ENCODE measurements at places on chromosomes 7 and 10.

- DNase-seq, result peak; percentile 69
Observed at GRCh38 chr7:111090846-111091245, at the start of gene LRRN3. Gene LRRN3 (plus strand): TSS chr7:111091127. CDS start chr7:111122773, 31,646 bp downstream.

- DNase-seq, result peak; percentile 36
Observed at GRCh38 chr10:132703419-132704007, 82.4 kb downstream of the NKX6-2 start.

DNA sequence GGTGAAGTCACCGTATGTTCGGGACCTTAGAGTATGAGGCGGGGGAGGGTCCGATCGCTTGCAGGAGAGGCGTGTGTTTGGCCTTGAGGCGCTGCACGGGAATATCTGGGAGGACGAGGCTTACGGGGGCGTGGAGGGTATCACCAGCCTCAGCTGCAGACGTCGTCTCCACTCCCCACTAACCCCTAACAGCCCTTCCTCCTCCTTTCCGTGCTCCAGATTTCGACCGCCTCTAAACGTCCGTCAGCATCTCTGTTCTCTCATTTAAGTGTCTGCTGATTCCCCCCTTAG, 23.5 kb upstream of the ZNF12 start:
- DNase-seq, result no peak

DNA sequence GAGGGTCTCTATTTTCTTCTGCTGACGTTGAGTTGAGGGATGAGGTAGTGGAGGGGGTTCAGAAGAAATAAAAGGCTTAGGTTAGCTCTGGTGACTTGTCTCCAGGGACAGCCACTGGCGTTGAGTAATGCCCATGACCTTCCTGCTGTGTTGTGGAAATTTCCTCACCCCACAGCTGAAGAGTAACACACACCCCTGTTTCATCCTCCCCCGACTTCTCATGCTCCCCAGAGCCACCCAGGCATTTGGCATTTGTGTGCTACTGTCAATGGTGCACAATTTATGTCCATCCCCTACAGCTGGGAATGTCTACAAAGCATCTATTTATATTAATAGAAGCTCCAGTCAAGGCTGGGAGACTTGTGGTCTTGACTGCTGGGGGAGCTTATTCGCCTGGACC, 4.7 kb upstream of the TMEM72 start:
- no peak for DNase-seq

DNA sequence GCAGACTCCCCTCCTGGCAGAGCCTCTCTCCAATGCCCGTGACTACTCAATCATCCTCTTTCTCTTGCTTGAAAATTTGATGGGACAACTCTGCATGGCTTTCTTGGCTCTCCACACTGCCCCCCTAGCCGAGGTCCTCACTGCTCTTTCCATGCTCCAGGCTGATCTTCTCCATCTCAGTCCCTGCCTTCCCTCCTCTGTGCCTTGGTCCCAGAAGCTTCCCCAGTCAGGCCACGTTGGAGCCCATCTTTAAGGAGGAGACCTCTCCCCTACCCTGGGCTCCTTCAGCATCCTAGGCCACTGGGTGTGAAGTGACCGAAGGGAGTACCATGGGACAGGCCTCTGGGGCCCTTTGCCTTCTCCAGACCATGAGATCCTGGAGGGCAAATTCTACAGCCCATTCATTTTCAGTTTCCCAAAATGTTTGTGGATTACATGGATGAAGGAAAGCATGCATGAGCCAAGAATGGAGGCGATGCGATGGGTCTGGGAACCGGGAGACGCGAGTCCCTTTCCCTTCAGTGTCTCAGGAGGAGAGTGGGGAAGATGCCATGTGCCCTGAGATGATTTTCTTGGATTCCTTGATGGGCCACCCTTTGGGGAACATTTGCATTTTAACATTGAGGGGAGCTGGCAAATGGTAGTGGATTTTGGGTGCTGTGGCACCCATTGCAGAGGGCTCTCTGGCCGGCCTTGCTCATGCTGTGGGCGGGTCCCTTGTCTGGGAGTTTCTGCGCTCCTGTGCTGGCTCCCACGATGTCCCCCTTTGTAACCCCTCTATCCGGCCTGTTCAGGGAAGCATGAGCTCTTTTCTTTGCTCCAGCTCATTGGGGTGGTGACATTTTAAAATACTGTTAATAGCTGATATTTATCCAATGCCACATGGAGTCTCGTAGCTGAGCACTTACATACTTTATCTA, 376.6 kb downstream of the RPS24 start:
- no peak for DNase-seq

- DNase-seq, result no peak
Observed at GRCh38 chr10:84542522-84543490, 214.4 kb downstream of the CCSER2 start.

GRCh38 chr10:24723788-24724380, at the start of gene ARHGAP21:
Gene ARHGAP21 (minus strand): TSS chr10:24723887. CDS start chr10:24721899, 1,988 bp downstream.
- peak; percentile 80 for DNase-seq

GRCh38 chr10:33215635-33216034, 118.8 kb downstream of the NRP1 start:
- no peak for DNase-seq

GRCh38 chr10:13651969-13652720, 65.4 kb downstream of the PRPF18 start:
- DNase-seq, result no peak

DNA sequence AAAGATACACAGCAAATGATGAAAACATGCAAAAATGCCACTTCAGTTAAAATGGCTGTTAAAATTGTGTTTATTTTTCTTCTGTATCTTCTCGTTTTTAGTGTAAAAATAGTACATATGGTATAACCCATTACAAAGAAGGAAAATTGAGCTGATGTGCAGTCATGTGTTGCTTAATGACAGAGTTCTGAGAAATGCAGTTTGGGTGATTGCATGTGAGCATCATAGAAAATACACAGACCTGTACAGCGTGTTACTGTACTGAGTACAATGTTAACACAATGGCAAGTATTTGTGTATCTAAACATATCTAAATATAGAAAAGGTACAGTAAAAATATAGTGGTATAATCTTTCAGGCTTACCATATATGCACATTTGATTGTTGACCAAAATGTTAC, 7.3 kb downstream of the DMTF1 start:
- DNase-seq, result no peak

DNA sequence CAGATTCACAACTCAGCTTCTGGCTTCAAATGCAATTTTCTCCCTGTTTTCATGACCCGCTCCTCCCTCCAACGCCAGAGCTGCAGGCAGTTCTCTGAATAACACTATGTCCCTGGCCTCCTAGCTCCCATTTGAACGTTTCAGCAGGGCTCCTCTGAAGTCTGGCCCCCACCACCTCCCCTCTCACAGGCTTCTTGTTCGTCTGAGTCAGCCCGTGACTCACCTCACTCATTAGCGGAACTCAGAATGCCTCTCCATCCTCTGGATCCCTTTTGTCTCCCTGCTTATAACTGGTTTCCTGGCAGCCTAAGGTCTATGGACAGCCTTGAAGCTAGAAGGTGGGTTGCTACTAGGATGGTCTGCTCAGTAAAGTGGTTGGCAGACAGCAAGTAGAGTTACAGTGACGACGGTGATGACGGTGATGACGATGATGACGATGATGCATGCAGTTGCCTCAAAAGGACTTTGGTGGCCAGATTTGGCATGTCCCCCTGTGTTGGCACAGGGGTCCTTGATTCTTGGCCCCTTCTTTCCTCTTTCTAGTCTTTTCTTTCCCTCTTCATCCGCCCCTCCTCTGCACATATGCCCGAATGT, 83.3 kb upstream of the MKLN1 start:
- DNase-seq, result no peak

DNA sequence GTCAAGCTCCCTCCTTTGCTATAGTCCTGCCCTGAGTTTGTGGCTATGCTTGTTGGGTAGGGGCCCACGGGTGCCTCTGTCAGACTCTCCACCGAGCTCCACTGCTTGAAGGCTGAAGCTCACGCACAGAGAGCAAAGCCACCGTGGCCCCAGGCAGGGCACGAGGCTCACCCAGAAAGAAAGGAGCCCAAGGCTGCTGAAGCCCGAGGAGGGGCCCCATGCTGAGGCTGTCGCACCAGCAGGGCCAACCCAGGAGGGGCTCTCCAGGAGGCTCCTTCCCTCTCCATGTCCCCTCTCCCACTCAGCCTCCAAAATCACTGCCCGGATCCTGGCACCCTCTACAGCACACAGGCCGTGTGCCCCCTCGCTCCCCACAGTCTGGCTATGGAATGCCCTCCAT, 50.5 kb downstream of the YKT6 start:
- DNase-seq, result no peak

GRCh38 chr10:80589726-80590373, 52.1 kb downstream of the SH2D4B start:
- DNase-seq, result no peak

DNA sequence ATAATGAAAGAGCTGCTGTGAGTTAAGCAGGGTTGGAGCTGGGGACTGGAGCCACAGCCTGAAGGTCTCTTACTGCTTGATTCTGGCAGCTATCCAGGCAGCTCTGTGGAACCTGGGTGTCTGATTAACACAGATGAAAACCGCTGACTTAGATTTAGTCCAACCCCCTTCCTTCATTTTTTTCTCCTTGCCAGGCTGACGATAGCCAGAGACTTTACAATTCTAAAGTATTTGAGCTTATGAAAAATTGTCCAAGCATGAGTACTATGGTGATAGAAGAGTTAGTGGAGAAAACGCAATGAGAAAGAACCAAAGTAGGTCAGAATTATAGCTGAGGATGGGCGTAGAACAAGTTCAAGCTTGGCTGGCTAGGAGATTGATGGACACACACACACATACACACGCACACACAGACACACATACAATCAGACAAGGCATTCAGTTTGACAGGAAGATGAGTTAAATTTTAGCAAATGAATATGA, 13.5 kb upstream of the GPR85 start:
- DNase-seq, result no peak

GRCh38 chr7:127831318-127832219, 179.6 kb downstream of the SND1 start:
- no peak for DNase-seq

GRCh38 chr10:124577651-124578050, 116.0 kb downstream of the LHPP start:
- DNase-seq, result no peak

DNA sequence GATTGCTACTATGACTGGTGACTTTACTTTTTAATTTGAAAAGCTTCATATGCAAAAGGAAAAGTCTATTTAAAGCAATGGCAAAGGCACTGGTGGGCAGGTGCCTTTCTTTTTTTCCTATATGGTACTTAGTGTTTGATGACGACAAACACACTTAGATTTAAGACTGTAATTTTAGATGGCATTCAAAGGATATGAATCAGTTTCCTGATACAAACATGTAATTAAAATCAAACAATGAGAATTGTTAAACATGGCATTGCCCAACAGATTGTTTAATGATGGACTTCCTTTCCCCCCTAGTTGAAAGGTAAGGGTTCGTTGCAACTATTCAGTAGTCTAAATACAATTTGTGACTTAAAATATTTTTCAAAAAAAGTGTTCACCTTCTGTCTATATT, 106.5 kb upstream of the SEMA3C start:
- no peak for DNase-seq

DNA sequence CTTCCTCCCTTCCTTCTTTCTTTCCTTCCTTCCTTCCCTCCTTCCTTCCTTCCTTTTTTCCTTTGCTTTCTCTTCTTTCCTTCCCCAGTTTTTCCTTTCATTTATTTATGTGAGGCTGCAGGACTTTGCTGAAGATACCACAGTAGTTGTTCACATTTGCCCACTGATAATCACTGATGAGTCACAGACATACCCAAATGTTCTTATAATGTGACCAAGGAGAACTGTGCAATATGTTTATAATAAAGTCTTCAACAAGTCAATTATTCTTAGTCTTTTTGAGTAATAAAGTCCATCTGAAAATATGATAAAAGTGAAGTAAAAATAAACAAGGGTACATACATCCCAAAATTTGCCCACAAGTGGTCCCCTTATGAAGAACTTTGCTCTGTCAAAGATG, 159.7 kb downstream of the GNAI1 start:
- DNase-seq, result no peak

GRCh38 chr10:100311298-100311697, 18.7 kb downstream of the PKD2L1 start:
- DNase-seq, result no peak

- DNase-seq, result no peak
Observed at GRCh38 chr7:44050121-44050914, 5.8 kb downstream of the DBNL start.

DNA sequence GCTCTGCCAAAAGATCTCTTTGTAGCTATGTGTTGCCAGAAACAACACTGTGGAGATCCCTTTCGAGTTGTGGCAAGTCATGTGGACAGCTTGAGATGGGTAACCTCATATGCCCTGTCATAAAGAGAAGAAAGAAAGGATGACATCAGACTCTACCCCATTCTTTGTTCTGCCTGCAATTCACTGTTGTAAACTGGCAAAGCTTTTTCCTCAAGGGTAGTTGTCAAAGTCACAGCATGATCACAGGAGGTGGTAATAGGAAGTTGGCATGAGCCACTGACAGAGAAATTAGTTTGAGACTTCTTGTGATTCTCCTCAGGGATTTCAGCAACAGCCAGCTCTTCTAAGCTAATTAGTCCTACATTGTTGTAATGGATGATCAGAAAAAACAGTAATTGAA, 19.4 kb upstream of the MINDY3 start:
- DNase-seq, result no peak

GRCh38 chr7:127995881-127996215, 35.4 kb downstream of the LRRC4 start:
- no peak for DNase-seq

DNA sequence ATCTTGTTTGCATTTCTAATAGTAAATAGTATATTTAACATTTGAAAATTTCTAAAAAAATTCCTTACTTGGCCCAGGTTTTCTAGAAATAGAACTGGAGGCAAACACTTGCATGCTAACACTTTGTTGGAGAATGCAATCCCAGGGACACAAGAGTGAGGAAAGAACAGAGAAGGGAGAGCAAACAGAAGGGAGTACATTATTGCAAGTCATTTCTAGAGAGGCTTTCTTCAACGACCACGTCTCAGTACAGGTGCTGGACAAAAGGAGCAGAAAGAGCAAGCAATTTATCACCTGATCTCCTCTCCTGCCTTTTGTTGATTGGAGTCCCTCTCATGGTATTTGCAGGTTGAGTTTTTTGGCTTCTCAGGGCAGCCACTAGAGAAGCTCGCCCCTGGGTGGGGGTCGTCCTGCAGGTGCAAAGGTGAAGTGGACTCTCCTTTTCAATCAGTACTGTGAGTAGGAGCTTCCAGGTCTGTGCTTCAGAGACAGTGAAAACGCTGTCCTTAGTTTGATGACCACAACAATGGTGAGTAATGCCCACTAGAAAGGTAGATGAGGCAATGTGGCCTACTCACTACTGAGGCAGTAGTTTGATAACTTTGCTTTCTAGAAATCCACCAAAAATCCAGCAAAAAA, 5.2 kb downstream of the CPED1 start:
- DNase-seq, result no peak

DNA sequence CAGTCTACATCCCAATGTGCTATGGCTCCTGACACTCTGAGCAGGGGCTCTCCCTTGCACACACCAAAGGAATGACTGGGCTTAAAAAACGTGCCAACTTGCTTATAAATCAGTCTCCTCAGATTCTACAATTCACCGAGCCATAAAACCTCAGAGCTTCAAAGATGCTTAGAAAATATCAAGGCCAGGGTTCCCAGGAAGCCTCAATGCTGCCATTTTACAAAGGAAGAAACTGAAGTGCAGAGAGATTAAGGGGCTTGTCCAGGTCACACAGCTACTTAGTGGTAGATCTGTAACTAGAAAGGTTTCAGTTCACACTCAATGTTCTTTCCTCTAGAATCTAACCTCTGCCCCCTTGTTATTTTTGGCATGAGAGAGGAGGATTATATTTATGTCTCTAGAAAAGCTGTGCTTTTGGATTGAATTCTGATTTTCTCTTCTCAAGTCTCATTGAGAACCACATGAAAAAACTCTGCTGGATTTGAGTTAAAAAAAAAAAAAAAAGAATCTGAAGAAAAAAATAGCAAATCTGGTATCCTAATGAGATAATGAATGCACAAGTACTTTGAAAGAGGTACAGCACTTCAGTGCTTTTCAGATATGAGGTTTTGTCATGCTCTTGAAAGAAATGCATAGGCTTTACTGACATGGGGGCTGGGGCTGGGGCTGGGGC, 22.3 kb upstream of the TSPAN33 start:
- DNase-seq, result no peak

Measured in activated effector memory CD4-positive, alpha-beta T cell treated with anti-CD3 and anti-CD28 coated beads, Interleukin-2, amount 50 U/mL, for 16 hours (primary cell).